DMS53 (cell line): ENCODE measurements at places on chromosomes 3 and 15.
A peak's percentile ranks its signal among the peaks of the same experiment; 100 is the strongest.

DNA sequence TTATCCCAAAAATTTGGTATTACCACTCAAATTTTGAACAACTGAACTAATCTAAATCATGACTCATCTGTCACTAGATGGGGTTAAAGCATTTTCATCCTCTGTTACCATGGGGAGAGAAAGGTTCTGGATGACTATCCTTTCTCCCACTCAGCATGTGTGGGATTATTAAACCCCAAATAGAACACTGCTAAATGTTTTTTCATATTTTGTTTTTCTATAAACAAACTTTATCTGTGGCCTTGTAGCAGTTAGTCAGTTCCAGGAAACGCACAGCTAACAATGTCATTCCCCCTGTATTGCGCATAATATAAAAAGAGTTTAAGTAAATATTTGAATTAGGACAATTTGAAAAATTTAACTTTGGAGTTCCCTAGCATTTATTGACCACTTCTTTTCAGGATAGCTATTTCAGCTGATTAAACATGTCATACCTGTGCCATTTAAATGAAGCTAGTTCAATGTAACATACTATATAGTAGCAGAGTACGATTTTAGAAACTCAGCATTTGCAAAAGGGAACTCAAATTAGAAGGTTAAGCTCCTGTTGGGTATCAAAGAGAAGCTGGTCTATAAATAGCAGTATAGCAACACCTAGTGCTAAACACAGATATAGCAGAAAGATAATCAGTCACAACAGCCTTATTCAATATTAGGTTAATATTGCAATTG, 9.2 kb upstream of the TMEM212 start:
- DNase-seq: peak; percentile 57

- no peak for DNase-seq
These were observed 36.4 kb upstream of the GSK3B start for GRCh38 chr3:120130656-120131055.

DNA sequence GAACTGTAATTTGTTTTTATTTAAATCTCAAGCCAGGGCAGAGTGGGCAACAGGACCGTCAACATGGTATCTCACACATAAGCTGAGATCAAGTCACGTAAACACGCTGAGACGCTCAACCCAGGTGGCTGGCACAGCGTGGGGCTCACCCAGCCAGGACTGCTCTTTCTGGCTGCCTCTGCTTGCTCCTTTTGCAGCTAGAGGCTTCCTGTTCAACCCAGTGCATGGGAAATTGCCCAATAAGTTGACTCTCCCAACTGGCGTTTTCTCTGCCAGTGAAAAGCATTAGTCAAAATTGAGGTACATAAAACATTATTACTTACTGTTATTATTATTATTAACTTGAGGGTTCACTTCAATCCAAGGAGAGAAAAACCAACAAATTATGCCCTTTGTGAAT, 398.1 kb downstream of the NR2F2 start:
- no peak for DNase-seq

DNA sequence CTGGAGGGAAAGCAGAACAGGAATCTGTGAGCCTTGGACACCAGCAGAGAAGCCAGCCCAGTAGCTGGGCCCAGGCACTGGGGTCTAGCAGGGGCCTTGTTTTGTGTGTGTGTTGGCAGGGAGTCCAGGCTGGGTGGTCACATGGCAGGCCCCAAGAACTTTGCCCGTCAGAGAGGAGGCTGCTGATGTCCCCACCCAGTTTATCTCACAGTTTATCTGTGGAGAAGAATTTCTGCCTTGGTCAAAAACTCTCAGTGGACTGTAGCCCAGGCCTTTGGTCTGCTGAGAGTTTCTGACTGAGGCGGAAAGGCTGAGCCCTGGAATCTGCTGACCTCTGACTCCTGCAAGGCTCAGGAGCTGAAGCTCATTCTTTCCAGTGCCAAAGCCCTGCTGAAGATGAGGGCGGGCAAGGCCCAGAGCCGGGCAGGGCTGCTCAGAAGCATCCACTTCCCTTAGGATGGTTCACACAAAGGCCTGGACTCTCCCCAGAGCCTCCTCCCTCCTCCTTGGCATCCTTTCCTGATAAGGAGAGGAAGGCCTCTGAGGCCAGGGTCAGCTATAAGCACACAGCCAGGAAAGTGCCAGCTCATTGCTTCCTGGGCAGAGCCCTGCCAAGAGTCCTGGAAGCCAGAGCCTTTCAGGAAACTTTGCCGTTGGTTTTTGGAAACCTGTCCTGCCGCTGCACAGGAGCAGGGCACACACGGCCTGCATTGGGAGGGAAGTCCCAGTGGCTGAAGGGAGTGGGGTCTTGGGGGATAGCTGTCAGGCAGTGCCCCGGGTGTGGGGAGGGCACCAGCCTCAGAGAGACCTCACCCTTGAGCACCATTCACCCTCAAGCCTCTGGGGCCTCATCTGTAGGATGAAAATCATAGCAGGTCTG, 37.2 kb upstream of the SLCO2A1 start:
- no peak for DNase-seq
